ENCODE measurements at places on chromosomes 6 and 20. TPM values are rescaled to one million over a fixed set of nuclear protein-coding genes. Genes with fewer than 3 reads are reported as not detected.

Gene SSTR4
- total RNA-seq: not detected

- no peak for DNase-seq
These were observed 108.1 kb downstream of the PHF3 start for GRCh38 chr6:63743691-63744090.

- DNase-seq: no peak
These were observed 266.0 kb downstream of the CD83 start for GRCh38 chr6:14383393-14384174.

- no peak for DNase-seq
These were observed 18.0 kb upstream of the CLDN20 start for GRCh38 chr6:155245831-155246230.

Gene PAX1
- total RNA-seq: not detected

DNA sequence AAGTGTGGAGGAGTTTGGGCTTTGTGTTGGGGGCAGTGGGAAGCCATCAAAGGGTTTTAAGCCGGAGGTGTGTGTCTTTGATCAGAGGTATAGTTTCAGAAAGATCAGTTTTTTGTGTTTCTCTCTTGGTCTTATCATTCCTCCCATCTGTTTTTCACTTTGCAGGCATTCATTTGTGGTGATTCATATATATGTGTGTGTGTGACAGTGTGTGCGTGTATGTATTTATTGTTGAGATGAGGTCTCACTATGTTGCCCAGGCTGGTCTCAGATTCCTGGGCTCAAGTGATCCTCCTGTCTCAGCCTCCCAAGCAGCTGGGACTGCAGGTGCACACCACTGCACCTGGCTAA is 11.1 kb upstream of the SERINC3 start:
- no peak for DNase-seq

Measured in spleen (tissue), 13 donors.